ENCODE measurements at places on chromosomes 4 and X.

GRCh38 chrX:131827935-131828334 lies 195.2 kb upstream of the STK26 start:
- peak; percentile 2 for DNase-seq

GRCh38 chrX:32533848-32534247 lies 677.5 kb downstream of the DMD start:
- DNase-seq: no peak

- DNase-seq: no peak
Observed at GRCh38 chr4:15400981-15401671, 26.7 kb upstream of the C1QTNF7 start.

- peak; percentile 6 for DNase-seq
Observed at GRCh38 chr4:119977076-119977940, 89.3 kb downstream of the MAD2L1 start.

- no peak for DNase-seq
Observed at GRCh38 chrX:13828392-13828791, 11.5 kb upstream of the GPM6B start.

GRCh38 chr4:77699731-77700210 lies 94.2 kb downstream of the CXCL13 start:
- peak; percentile 82 for DNase-seq

- DNase-seq: no peak
Observed at GRCh38 chrX:149283853-149284252, 221.3 kb downstream of the IDS start.

GRCh38 chr4:152937336-152938236 lies 1.5 kb downstream of the FHDC1 start:
- peak; percentile 56 for DNase-seq

DNA sequence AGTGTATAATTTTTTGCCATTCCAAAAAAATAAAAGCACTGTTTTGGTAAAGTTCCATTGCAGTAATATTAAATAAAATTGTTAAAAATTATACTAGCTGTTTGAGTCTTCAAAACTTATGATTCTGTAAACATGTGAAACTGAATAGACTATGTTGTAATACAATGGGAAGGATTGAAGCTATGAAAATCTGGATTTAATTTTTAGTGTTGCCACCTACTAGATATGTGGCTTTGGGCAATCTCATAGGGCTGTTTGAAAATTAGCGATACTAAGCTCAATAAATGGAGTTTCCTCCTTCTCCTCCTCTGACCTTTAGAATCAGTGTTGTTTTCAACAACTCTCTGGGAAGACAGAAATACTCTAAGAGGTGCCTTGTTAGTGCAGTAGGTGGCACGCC lies 4.5 kb downstream of the PGRMC2 start:
- no peak for DNase-seq

DNA sequence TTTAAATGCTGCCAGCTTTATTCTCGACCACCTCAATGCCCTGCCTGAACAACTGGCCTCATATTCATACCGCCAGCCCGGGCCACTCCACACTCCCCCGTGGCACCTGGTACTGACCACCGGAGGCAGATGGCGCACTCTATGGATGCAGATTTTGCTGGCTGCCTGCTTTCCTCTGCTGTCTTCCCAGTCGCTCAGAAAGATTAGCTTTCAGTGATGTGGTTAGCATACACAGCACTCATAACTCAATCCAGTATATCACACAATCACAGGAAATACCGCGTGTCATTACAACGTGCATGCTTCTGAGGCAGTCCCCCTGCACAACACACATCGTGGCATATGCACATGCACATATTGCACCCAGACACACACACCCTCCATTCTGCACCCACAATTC lies 147.2 kb upstream of the BCOR start:
- DNase-seq: peak; percentile 37

DNA sequence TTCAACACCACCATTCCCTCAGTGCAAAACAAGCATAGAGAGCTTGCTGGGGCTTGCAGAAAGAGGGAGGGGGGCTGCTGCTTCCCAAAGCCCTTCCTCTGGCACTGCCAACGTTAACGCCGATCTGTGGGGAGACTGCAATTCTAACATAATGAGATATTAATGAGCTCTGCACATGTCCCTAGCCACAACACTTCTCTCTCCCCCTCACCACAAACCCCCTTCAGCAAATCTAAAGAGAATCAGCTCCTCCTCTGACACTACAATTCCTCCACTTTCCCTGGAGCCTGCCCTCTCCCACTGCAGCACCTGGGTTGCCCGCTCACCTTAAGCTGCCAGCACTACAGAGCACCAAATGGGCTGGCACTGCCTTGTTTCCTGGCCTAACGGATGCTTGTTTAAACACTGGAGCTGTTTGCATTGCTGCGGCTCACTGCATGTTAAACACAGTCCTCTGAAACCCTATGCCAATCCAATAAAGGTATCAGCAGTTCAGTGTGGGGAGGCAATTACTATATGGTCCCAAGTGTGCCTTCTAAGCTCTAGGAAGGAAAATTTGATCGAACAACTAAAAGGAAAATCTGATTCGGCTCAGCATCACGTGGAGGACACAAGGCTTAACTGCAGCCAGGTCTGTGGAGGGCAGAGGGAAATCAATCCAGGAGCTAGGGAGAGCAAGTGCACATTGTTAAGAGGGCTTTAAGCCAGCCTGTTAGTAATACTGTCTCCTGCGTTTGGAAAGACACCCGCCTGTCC lies 232.4 kb downstream of the MAML3 start:
- DNase-seq: peak; percentile 96

DNA sequence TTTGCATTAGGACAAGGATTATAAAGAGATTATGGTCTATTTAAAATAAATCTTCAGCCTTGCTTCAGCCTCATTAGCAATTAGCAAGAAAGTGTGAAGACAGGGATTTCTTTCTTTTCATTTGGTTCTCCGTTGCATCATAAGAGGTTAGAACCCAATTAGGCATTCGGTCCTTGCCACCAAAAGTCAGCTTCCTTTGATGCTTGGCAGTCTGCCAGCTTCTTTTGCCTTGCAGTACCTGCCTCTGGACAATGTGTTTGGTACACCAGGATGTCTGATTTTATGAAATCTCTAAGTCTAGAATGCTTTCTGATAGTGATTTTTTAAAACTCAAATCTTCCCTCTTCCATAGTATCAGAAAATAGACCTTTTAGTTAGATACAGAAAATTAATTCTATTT lies 12.4 kb downstream of the SMIM20 start:
- DNase-seq: peak; percentile 83

DNA sequence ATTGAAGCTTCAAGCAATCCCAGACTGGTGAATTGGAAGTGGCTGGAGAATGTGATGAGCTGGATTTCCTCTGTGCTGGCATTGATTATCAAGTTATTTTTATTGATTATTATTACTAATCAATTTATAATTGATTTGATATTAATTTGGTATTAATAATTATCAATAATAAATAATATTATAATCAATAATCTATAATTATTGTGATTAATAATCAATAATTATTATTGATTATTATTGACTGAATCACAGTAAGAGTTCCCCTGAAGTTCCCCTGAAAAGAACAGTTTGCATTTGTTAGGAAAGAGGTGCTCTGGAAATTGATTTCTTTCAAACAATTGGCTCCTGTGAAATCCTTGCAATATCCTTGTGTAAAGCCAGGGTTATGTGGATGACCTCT lies 7.5 kb upstream of the FAM9A start:
- no peak for DNase-seq

DNA sequence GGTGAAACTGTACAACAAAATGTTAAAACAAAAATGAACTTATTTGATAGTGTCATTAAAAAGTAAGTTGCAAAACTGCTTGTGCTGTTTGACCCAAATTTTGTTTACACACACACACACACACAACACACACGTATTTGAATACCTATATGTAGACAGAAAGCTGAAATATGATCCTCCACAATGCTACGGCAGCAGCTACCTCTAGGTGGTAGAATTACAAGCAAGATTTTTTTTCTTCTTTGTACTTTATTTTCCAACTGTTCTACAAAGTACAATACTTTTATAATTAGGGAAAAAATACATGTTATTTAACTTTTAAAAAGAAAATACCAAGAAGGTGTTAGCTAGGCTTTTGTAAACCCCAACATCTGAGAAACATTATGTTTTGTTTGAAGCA lies 1.2 kb downstream of the CYTL1 start:
- no peak for DNase-seq

GRCh38 chr4:40337523-40337922 lies 2.4 kb downstream of the CHRNA9 start:
- DNase-seq: no peak

DNA sequence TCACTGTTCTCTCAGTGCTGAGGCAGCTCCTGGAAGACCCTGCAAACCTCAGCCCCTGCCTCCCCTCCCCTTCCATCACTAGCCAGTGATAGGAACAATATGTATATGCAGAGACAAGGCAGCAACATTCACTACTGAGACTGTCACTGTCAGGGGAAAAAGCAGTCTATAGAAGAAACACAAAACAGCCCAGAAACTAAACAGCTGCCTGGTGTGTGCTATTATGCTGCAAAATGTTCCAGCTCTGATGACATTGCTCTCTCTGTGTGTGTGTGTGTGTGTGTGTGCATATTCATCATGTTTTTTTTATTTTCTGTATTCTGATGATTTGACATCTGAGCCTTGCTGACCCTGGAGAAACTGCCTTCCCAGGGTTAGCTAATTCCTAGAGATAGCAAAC lies 147.2 kb downstream of the SPATA18 start:
- DNase-seq: no peak

DNA sequence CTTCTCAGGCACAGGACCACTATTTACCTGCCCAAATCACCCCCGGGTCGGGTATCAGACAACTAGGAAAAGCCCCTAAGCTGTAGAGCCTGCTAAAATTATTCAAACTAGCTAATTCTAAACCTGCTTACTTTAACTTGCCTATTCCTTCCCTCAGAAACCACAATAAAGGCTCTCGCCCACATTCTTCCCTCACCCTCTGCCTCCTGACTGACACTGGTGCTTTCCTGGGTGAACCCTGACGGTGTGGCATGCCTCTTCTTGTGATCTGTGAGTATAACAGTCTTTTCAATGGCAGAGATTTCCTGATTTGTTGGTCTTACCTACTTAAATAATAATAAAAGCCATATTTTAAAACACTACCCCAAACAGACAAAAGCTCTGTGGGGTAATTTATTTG lies 242.1 kb upstream of the ZCCHC13 start:
- DNase-seq: no peak

GRCh38 chr4:130825284-130825683 lies 1729.3 kb downstream of the C4orf33 start:
- no peak for DNase-seq

DNA sequence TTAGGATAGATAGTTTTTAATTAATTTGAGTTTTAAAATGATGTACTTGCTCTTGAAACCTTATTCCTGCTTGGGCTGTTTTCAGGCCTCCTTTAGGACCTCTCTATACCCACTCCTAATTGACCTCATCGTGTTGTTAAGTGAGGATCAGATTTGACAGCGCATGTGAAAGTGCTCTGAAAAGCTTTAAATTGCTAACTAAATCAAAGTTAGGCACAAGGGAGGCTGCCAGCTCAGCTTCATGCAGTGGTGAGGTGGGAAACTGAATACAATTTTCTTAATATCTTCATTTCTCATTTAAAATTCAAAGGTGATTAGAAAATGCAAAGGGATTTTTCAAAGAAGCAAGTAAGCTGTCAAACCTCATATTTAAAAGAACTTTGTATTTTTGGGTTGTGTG lies 20.0 kb downstream of the FHDC1 start:
- no peak for DNase-seq

DNA sequence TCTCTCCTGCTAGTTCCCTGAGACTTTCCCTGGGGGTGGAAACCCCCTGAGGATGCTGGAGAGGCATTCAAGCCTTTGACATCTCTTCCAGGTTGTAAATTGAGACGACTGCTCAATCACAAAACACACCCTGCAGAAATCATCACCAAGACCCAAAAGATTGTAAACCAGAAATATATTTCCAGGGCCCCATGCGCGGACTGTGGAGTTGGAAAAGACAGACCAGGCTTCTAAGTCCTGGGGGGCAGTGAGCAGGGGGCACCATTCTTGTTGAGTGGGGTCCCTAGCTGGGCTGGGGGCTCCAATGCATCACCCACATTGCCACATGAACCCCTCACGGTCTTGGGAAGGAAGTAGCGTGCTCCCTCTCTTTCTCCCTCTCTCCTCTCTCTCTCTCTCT lies 87.9 kb upstream of the C4orf50 start:
- no peak for DNase-seq

DNA sequence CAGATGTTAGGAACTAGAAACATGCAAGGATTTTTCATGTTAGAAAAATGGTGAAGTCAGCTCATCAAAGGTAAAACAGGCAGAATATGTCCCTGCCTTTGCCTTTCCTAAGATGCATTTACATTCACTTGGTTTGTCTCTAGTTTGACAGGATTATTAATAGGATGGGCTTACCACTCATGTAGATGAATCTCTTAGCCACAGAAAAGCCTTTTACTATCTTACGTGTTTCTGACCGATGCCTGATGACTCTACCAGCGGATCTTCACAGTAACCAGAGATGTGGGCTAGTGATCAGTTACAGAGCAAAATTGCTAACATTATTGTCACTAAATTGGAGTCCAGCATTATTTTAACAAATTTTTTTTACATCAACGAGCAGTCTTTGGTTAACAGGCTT lies 187.6 kb downstream of the MAML3 start:
- peak; percentile 48 for DNase-seq

DNA sequence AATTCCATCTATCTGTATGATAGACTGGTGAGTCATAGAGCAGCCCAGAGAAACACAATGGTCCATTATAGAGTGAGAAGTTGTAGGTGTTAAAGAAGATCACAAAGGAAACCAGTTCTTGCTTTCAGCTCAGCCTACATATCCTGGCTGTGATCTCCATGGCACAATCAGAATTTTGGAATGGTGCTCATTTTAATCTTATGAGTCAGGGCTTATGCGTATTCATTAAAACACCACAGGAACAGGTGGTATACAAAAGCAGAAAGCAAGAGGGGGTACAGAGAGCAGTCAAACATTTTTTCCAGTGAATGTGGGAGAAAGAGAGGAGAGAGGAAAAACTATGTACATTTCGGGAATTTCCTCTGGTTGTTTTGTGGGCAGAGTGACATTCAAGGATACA lies 126.9 kb downstream of the MFAP3L start:
- DNase-seq: no peak

GRCh38 chr4:158236304-158237030 lies 26.2 kb downstream of the TMEM144 start:
- DNase-seq: no peak

GRCh38 chr4:167893531-167893930 lies 198.8 kb upstream of the ANXA10 start:
- DNase-seq: no peak

GRCh38 chr4:3478446-3479357 lies 15.6 kb downstream of the DOK7 start:
- DNase-seq: no peak

DNA sequence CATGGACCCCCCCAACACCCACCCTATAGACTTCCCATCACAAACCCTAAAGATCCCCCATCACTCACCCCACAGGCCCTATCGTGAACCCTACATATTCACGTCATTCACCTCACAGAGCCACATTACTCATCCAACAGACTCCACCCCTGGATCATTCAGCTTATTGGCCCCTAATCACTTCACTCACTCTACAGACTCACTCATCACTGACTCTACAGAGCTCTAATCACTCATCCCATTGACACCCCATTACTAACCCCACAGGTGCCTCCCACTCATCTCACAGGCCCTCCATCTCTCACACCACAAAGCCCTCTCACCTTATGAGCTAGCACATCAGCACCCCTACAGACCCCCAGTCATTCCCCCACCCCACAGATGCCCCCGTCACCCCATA lies 6.3 kb upstream of the TBC1D25 start:
- DNase-seq: no peak
